ENCODE measurements at places on chromosomes 11 and 22.

DNA sequence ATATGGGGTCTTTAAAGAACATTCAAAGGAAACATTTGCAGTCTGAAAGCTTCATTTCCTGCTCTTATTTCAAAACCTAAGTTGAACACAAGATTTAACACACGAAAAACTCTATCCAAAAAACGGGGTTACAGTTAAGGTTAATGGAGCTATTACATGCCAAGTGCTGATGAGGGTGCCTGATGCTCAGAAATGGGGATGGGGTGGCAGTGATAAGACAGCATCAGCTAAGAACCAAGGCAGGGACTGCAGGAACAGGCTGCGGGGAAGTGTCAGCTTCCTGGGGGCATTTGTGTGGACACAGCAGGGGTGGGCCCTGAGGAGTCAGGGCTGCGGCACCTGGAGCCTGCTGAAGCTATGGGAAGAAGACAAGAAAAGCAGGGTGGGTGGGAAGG lies 12.2 kb downstream of the DGCR2 start:
- no peak for DNase-seq

DNA sequence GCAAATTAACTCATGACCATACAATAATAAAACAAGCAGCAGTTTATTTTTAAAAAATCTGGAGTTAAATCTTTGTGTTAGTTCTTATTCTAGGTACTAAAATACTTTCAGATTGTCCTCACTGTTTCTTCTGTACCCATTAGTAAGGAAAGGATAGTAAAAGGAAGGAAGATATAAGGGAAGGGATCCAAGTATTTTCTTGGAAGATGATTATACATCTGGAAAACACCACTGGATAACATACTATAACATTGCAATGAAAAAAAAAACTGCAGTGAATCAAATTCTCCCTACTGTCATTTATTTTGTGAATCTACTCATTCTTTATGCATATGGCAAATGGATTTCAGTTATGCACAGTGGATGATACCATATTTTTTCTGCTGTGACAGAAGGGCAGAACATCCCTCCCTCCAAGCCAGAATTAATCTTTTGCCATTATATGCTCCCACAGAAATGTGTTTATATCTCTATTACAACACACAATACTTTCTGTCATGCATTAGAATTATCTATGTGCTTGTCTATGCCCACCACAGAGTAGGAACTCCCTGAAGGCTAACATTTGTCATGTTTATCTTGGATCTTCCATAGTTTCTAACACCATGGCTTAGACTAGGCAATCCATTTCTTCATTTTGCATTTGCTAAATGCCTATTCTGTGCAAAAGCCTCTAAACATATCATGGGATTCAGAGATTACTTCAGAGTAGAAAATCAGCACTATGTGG lies 282.3 kb upstream of the CTSC start:
- DNase-seq = no peak

- no peak for DNase-seq
These were observed 21.7 kb downstream of the VWCE start for GRCh38 chr11:61273178-61274078.

DNA sequence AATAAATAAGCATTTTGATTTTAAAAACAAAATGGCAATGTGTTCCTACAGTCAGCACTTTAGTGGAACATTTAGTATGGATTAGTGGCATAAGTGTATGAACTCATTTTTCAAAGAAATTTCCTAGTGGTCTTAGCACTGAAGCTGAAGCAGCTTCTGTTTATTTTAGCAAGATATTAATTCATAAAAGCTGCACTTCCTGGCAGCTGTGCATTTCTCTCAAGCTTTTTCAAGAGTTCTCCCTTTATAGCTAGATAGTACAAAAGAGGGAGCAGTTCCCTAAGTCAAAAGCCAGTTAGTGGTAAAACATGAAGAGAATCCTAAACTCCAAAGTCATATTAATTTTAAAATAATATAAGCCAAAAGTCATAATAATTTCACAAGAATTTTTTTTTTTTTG lies 1036.0 kb upstream of the CCDC90B start:
- DNase-seq = no peak

DNA sequence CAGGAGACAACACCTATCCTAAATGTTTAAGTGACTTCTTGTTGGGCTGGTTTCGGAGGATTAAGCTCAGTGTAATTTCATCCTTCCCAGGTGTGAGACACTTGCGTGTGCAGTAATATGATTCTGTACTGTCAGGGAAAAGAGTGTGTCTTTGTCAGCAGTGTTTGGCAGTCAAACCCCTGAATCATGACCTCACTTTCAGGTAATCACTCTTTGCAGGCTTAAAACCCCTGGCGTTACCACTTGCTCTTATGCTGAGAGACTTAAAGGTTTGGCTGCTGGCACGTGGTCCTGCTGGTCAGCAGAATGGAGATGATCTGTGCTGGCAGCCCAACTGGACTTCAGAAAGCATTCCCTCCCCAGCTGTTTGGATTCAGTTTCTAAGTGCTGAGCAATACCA lies 56.1 kb downstream of the APIP start:
- no peak for DNase-seq

DNA sequence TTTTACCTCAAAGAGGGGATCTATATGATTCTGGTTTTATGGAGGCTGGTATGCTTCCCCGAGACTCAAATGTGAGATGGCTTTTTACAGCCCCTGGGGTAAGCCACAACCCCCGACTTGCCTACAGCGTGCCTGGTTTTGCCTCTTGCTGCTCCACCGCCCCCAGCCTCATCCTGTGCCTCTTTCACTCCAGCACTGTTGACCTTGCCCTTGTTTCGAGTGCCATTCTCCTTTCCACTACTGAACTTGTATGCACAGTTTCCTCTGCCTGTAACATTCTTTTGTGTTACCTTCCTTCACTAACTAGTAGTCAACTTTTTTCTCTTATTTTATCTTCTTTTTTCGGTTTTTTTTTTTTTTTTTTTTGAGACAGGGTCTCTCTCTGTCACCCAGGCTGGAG lies 219.0 kb upstream of the ZBED5 start:
- DNase-seq = no peak

DNA sequence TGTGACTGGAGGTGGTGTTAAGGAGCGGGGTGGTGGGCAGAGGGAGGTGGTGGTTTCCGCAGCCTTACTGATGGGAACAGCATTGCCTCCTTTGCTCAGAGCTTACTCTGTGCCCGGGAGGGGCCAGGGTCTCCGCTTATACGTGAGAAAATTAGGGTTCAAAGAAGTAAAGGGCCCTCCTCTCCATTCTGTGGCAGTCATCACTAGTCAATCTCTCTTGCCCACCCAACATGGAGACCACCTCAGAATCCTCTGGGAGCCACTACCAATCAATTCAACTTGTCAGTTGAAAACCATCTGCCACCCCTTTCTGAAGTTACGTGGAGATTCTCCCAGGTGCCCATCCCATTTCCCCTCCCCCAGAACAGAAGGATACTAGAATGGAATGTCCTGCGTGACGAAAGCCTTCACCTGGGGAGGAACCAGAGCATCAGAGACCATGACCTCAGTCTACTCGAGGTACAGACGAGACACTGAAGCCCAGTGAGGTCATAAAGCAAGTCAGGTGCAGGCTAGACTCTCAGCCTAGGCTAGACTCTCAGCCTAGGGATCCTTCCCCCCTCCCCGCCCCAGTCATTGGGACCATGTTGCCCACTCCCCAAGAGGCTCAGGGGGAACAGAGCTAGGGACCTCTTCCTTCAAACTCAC lies 2.0 kb downstream of the SELENOM start:
- DNase-seq = no peak

DNA sequence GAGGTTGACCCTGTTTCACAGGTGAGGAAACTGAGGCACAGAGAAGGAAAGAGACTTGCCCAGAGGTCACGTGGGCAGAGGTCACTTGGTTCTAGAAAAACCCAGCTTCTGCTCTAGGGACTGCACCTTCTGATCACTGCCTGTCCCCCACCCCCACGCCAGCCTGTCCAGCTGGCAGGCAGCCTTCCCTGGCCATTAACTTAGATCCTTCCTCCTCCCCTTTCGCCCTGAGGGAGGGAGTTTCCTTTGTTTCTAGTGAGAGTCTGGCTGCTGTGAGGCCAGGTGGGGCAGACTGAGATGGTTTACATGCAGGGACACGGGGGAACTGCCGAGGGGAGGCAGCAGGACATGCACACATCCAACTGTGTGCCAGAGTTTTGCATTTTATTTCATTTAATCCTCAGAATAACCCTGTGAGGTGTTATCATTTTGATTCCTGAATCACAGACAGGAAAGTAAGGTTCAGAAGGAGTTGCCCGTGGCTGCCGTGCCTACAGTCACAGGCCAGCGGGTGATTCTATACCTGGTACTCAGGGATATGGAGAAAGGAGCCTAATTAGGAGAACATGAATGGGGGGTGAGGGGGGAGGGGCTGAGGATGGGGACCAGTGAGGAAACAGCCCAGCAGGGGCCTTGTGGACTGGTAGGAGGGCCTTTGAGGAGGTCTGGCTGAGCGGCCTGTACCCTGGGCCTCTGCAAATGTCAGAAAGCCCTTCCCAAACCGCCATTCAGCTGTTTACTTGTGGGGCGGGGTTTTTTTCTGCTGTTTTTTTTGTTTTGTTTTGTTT lies 3.4 kb downstream of the FAM83F start:
- DNase-seq = no peak

DNA sequence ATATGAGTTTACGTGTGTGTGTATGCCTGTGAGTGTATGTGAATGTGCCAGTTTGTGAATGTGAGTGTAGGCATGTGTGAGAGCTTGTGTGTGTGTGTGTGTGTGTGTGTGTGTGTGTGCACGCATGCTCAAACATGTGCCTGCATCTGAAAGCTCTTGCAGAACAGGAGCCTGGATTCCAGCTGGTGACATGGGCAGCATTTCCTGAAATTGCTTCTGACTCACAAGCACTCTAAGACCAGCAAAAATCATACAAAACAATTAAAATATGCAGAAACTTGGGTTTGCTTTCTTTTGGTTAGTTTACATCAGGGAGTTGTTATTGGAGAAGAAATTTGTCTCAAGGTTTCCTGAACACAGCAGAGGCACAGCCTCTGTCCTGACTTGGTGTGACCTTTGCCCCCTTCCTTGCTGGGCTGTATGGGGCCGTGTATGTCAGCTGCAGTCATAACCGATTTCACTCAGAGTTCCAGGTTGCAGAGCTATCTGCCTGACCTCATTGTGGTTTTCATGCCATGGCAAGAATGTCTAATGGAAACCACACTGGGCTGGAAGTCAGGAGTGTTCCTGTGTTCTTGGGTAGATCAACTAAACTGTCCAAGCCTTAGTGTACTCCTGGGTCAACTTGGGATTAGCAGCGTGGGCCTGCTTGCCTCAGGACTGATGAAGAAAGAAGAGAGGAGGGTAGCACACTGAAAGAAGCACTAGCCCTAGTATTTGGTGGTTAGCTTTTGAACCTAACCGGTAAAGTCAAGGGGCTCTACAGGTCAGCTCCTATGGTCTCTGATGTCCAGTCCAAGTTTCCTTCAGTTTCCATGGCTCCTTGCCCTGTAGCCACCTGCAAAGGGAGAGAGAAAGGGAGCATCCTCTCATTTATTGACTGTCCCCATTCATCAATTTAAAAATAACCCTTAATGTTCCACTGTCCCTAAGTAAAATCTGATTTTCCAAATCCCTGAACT lies 143.7 kb downstream of the SNX19 start:
- peak; percentile 46 for DNase-seq

DNA sequence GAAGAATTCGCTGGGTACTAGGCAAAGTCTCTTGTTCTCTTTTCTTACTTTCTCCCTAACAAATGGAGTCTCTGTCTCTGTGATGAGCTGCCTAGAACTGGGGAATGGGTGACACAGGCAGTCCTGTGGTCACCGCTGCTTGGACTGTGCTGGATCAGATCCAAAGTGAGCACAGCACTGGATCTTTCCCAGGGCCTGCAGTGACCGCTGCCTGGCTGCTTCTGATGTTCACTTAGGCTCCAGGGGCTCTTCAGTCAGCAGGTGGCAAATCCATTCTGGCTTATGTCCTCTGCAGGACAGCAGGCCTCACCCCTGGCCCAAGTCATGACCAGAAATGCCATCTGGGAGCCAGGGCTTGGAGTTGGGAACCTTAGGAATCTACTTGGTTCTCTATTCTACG lies 61.5 kb downstream of the EXT2 start:
- no peak for DNase-seq

- DNase-seq = no peak
These were observed 20.0 kb upstream of the LMO1 start for GRCh38 chr11:8283465-8284230.

DNA sequence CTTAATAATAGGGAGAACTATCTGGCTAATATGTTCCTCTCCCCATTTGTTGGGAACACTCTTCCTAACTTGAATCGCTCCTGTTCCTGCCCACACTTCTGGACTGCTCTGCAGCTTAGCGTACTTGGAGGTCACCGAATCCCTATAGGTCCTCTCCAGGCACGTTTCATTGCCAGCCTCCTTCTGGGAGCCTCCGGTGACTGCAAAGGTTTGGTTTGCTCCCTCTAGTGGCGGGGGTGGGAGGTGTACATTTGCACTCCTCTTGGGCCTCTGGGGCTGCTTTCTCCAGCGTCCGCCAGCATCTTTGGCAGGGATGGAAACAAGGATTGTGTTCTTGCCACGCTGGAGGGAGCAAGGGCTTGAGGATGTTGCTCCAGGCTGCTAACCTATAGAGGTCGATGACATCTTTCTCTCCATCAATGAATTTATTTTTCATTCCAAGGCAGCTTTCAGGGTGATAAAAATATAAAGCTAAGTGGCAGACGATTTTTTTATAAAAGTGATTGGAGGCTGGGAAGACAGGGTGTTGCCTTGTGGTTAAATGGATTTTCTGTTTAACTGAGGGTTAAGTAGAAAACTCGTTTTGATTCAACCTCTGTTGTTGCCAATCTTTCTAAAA lies 48.7 kb downstream of the TSPAN18 start:
- peak; percentile 45 for DNase-seq

GRCh38 chr22:29214232-29214631 lies 8.5 kb downstream of the EMID1 start:
- no peak for DNase-seq

DNA sequence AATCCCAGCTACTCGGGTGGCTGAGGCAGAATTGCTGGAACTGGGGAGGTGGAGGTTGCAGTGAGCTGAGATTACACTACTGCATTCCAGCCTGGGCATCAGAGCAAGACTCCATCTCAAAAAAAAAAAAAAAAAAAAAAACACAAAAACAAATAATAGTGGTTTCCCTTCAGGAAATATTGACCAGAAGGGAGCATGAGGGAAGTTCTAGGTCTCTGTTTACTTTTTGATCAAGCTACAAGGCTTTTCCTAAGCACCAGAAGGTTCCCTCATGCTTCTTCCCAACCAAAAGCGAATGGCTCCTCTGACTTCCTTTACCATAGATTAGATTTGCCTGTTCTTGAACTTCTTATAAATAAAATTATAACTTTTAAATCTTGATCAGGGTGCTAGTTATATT lies 18.3 kb downstream of the MYO18B start:
- DNase-seq = no peak

DNA sequence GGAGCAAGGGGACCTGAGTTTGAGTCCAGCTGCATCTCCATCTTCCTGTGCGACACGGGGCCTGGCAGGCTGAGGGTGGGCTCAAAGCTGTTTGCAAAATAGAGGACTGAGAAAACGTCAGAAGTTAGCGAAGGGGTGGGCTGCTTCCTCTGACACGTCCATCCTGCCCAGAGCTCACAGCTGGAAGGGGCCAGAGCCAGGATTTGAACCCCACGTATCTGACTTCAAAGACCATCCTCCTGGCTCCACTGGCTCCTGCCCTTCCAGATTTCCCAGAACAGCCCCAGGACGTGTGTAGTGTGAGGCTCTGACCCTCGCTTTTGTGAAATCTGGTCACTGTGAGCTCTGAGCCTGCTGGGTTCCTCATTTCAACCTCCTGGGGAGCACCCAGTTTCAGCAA lies 56.3 kb downstream of the CD82 start:
- DNase-seq = no peak

Data from SW 1271 (cell line).